ENCODE measurements at places on chromosomes 4 and X.

GRCh38 chrX:68292471-68292870 is 140.8 kb downstream of the OPHN1 start:
- DNase-seq = no peak

DNA sequence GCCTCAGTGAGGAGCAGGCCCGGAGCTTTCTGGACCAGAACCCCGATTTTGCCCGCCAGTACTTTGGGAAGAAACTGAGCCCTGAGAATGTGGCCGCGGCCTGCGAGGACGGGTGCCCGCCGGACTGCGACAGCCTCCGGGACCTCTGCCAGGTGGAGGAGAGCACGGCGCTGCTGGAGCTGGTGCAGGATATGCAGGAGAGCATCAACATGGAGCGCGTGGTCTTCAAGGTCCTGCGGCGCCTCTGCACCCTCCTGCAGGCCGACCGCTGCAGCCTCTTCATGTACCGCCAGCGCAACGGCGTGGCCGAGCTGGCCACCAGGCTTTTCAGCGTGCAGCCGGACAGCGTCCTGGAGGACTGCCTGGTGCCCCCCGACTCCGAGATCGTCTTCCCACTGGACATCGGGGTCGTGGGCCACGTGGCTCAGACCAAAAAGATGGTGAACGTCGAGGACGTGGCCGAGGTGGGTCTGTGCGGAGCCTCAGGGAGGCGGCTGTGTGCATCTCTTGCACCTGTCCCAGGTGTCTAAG is 323 bp downstream of the PDE6B start:
- no peak for DNase-seq

DNA sequence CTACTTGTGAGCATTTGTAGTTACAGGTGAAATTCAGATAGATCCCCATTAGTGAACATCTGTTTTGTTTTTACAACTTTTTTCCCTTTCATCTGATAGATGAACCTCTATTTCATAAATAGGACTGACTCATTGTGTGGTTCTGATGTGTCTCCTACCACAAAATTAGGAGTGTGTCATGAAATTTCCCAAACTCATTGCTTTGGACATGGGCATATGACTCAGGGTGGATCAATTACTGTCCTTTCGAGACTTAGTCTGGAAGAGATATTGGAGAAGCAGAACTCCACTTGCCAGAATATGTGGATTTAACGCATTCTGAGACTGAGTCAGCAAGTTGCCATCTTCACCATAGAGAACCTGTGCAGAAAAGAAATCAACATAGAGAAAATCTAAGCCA is 53.5 kb upstream of the PCDH10 start:
- DNase-seq = no peak

GRCh38 chrX:37846558-37846933 is 825 bp downstream of the DYNLT3 start:
- DNase-seq = no peak

GRCh38 chr4:153438916-153439756 is 27.0 kb upstream of the TMEM131L start:
- DNase-seq = no peak

DNA sequence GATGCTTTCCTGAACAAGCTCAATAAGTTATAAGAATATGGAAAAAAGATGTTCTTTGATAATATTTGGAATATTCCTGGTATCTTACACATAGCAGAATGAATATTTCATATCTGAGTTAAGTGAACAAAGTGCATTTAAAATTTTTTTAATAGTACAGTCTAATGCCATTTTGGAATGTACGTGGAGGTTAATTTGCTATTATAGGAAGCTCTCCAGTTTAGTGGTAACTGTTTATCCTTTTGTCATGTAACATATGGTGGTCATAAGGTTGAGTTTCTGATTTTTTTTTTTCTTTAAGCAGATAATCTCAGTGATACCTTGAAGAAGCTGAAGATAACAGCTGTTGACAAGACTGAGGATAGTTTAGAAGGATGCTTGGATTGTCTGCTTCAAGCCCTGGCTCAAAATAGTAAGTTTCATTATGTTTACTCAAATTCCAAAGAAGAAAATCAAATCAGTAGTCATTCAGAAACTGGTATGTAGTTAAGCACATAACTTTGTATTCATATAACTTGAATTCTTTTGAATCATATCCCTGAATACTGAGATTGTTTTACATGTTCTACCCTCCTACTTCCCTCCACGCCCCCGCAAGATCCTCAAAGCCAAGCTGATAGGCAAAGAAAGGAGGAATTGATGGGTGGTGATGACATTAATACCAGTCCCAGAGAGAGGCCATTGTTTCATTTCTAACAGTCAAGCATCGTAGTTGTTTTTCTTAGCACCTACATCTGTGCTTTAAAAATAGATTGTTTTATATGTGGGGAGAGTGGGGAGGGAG is 32.1 kb downstream of the RAP1GDS1 start:
- DNase-seq = no peak

- no peak for DNase-seq
Measured at GRCh38 chr4:172881645-172882044, 287.0 kb upstream of the GALNT7 start.

GRCh38 chr4:40832175-40832574 is 82.4 kb downstream of the NSUN7 start:
- no peak for DNase-seq

- DNase-seq = peak; percentile 15
Measured at GRCh38 chr4:118224243-118224829, 128.5 kb downstream of the PRSS12 start.

GRCh38 chr4:107799669-107800450 is 24.9 kb upstream of the SGMS2 start:
- no peak for DNase-seq

- DNase-seq = no peak
Measured at GRCh38 chr4:180617196-180617595, 1626.0 kb upstream of the TENM3 start.

DNA sequence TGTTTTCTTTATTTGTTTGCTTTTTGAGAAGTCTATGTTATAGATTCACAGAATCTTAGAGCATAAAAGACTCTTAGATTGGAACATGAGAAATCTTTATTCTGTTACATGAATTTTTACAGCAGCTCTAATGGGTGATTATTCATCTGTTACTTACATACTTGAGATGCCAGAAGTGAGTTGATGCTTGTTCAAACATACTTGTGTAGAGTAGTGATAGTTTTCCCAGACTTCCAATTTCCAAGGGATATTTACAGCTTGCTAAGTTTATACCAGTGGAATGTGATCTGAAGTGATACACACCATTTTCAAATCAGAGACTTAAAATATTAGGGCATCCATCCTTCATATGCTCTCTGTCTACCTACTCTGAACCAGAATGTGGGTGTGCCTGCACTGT is 252.9 kb upstream of the SMIM31 start:
- DNase-seq = peak; percentile 39

GRCh38 chrX:40012039-40012867 is 85.5 kb downstream of the BCOR start:
- DNase-seq = peak; percentile 18

DNA sequence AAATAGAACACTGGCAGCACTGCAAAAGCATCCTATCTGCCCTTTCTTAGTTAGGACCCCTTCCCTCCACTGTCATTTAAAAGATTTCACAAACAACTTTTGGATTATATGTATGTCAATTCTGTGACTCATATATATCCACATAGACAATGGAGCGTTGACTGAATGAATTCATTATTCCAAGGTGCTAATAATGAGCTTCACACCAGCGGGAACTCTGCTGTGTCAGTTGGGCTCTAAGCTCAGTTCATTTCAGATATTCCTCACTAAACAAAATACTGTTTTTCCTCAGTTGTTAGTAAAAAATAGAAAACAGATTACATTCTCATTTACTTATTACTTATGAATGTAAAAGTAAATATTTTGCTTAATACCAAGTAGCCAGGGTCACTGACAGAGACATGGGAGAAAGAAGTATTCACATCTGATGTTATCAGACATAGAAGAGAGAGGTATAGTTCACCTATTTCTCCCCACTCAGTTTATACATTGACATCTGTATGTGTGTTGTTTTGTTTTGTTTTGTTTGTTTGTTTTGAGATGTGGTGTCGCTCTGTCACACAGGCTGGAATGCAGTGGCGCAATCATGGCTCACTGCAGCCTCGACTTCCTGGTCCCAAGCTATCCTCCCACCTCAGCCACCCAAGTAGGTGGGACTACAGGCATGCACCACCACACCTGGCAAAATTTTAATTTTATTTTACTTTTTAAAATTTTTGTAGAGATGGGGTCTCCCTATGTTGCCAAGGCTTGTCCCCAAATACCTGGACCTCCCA is 10.9 kb downstream of the NFKB1 start:
- no peak for DNase-seq

- no peak for DNase-seq
Measured at GRCh38 chrX:47200385-47201150, 6.9 kb downstream of the UBA1 start.

- DNase-seq = no peak
Measured at GRCh38 chr4:2741626-2742025, 14.5 kb downstream of the TNIP2 start.

- DNase-seq = no peak
Measured at GRCh38 chr4:16077786-16078185, 6.0 kb downstream of the PROM1 start.

- no peak for DNase-seq
Measured at GRCh38 chr4:189533603-189534002, 407.1 kb upstream of the FRG1 start.

DNA sequence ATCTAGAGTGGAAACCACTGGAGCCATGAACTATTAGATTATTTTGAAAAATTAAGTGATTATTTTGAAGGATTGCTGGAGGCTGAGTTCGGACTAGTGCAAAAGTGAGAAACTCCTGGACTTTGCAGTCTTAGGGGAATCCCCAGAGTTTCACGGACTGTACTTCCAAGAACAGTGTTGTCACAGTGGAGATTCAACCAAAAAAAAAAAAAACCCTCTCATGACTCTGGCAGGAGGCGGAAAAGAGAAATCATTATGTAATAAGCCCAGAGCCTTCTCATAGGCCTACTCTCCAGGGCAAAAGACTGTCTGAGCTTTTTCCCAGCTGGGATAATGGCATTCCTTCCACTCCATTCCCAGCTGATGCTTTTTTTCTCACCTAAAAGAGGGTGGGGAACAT is 16.8 kb upstream of the C4orf51 start:
- no peak for DNase-seq

GRCh38 chr4:121794505-121795188 is 6.5 kb upstream of the EXOSC9 start:
- no peak for DNase-seq

DNA sequence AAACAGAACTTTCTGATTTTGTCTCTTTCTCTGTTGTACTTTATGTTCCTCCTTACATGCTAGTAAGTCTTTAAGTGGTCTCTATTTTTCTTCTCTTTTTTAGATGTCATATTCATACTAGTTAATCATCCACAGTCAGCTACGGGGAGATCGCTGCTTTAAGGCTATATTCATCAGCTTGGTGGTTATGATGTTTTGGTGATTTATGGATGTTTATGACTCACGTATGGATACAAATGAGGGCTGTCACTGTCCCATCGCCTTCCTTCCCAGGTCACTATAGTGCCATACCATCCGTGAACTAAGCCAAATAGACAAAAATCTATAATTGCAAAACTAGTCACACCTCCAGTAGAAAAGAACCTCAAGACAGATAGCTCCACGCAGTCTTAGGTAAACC is 296.8 kb upstream of the AADAT start:
- DNase-seq = no peak

DNA sequence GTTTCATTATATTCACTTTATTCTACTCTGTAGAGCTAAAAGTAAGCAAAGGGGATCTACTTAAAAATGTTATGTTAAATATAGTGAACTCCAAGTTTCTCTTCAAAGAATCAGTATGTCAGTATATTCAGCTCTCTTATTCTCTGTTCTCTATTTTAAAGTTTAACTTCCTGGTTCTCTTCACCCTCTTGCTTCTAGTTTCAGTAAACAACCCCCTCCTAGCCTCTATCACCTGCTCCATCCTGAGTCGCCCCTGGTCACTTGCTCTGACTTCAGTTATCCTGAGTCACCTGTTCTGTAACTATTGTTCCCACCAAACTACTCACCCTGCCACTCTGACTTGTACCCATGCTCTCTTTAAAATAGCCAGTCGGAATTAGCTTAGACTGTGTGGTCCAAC is 180.9 kb upstream of the AADAT start:
- DNase-seq = no peak

GRCh38 chrX:116172976-116173375 is 2.4 kb downstream of the AGTR2 start:
- no peak for DNase-seq

- DNase-seq = peak; percentile 33
Measured at GRCh38 chr4:181219783-181220416, 1023.3 kb upstream of the TENM3 start.

DNA sequence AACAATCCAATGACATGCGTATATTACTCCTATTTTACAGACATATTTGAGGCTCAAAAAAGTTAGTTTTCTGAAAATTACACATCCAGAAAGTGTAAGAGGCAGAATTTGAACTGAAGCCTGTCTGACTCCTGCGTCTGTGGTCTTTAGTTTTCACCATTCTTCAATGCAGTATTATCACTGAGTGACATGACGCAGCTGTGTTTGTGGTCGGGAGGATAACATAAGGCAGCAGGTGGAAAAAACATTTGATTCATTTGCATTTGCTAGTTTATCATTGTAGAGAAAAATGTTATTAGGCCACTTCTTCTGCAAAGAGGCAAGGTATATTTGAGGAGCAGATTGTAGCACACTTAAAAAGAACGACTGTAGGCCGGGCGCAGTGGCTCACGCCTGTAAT is 186.7 kb downstream of the TENM3 start:
- DNase-seq = no peak

- DNase-seq = no peak
Measured at GRCh38 chrX:80285131-80285773, 135.0 kb upstream of the TENT5D start.

- no peak for DNase-seq
Measured at GRCh38 chr4:155338196-155338595, 38.6 kb downstream of the MAP9 start.
